ENCODE measurements at places on chromosomes 11 and 22.
A peak's percentile ranks its signal among the peaks of the same experiment; 100 is the strongest.

DNA sequence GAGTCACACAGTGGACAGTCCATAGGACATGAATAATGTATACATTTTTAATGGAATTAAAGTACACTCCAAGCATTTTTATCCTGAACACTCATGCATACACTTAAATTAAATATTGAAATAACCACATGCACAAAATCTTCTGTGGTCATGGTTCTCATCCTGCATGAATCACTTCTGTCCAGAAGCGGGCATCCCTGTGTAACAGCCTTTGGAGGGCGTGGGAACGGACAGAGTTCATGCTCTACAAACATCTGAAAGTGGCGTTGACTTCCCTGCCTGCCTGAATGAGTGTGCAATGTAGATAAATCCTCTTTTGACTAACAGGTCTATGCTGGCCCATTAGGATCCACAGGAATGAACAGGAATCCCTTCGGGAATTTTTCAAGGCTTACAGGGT, 780.2 kb downstream of the BRD1 start:
- DNase-seq, result no peak

DNA sequence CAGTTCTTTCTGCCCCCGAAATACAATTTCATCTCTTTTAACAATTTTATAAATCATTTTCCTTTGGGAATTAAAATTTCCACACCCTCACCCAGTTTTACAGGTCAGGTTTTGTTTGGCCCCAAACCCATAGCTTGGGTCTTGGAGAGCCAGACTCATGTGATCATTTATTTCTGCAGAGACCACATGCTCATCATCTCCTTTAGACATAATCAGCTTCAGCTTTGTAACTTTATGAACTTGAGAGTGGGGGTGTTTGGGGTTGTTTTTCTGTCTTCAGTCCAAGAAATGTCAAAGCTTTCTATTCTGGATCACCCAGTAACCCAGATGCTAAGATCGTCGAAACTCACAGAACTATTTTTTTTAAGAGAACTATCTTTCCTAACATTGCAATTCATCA, 70.9 kb downstream of the DBX1 start:
- DNase-seq, result no peak

DNA sequence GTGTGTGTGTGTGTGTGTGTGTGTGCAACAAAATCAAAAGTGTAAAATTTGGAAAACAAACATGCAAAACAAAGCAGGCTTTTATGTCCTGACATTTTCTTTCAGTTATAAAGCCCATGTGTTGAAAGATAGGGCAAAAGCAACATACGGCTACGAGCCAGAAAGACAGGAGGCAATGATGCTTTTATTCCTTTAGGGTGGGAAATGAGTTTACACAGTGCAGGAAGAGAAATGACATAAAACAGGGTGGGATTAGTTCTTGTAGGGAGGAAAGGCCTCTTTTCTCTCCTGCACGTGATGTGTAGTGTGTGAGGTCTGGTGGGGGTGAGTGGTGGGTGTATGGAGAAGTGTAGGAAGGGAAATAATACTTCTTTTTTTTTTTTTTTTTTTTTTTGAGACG, 29.4 kb downstream of the IL18 start:
- no peak for DNase-seq

DNA sequence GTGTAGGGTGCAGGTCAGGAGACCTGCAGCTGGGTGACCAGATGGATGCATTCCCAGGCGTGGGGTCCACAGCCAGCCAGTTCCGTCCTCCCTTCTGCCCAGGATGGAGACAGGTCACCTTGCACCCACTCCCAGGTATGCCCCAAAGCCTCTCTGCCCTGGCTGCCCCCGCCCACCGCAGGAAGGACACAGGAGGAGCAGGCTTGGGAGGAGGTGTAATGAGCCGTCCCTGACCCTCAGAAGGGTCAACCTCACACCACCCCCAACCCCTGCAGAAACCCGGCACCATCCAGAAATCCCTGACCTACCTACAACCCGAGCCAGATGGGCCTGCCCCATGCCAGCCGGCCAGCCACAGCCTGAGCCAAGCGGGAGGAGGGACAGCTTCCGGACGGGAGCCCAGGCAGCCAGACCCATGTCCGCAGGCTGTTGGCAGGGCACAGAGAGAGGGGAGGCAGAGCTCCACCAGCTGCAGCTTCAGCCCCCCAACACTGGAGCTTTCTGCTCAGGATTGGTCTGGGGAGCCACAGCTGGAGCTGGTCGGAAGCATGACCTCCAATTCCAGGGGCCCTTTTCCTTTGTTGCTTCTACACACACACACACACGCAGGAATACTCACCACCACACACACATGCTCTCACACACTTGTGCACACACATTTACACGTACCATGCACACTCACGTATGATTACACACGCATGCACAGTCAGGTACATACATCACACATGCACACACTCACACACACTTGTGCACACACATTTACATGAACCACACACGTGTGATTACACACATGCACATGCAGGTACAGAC, 5.3 kb downstream of the IFITM10 start:
- DNase-seq, result no peak

- DNase-seq, result peak; percentile 81
Observed at GRCh38 chr11:61871158-61871597, 20.2 kb downstream of the FADS3 start.

GRCh38 chr11:15342163-15342562, 227.4 kb downstream of the INSC start:
- no peak for DNase-seq

- no peak for DNase-seq
Observed at GRCh38 chr11:103803062-103803461, 233.4 kb upstream of the DDI1 start.

All from suppressor macrophage treated with lipopolysaccharide for 4 hours (primary cell).